Cardiac septum (tissue), 1 donor: ENCODE measurements at places on chromosomes 3 and 15. TPM values are rescaled to one million over a fixed set of nuclear protein-coding genes. Genes with fewer than 3 reads are reported as not detected.

DNA sequence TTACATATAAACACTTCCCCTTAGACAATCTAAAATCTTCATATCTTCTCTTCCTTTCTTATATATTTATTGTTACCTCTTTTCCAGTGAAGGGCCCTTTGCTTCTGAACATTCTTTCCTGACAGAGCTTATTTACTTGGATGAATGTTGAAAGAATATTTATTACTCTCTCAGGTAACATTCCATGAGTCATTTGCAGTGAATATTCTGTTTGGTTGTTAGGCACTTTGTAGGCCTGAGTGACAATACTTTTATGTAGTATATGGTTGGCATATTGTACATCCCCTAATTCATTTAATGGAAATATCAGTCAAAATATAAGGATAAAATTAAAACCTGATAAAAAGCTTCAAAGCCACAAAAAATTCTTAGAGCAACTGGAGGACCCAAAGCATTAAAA lies 260.9 kb upstream of the KCNMB2 start:
- DNase-seq: no peak

DNA sequence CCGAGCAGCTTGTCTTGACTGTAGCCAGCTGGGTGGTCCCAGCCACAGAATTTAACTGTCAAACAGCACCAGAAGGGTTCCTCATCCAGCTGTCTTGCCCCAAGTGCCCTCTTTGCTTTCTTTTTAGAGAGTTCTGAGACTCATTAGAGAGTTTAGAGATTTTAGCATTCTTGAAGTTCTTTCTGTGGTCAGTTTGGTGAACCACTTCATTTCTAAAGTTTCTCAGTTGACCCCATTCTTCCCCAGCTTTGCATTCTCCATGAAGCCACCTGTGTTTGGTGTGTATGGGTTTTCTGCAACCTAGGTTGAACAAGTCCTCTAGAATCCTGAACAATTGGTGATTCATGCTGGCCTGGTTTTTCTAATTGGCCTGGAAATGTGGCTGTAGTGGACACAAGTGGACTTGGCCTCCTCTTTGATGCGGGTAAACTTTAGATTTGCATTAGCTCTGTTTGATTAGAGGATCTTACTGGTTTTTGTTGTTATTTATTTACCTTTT lies 33.7 kb downstream of the FLNB start:
- no peak for DNase-seq

DNA sequence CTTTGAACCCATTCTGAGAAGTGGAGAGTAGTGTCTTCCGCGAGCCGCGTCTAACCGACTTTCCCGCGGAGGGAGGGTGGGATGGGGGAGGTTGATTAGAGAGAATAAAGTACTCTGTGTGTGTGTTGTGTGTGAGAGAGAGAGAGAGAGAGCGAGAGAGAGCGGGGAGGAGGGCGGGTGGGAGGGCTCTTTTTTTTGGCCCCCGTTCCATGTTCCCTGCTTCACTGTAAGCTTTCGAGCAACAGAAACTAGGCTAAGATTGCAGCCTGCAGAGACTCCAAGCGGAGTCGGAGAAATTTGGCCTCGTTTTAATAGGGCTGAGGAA lies 1.6 kb upstream of the MEIS2 start:
- DNase-seq: no peak

- DNase-seq: no peak
Measured at GRCh38 chr3:136270179-136270578, 20.0 kb downstream of the PCCB start.

Gene SLC9C1
- 3.9 TPM for total RNA-seq

Gene ZNF385D
- 12.5 TPM for total RNA-seq

DNA sequence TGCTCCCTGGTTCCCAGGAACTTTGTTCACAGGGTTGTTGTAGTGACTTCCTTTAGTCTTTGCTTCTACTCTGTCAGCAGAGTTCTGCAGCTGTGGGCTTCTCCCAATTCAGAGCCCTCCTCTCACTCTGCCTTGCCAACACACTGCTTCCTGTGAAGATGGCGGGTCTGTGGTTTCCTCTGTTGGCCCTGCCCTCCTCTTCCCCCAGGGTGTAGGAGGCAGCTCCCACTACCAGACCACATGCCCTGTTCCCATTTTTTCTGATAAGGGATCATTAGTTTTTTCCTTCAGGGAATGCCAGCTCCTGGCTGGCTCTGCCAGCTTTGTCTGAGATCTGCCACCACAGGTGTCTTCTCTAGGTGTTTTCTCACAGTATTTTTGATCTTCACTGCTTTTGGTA lies 12.7 kb downstream of the SPSB4 start:
- no peak for DNase-seq

DNA sequence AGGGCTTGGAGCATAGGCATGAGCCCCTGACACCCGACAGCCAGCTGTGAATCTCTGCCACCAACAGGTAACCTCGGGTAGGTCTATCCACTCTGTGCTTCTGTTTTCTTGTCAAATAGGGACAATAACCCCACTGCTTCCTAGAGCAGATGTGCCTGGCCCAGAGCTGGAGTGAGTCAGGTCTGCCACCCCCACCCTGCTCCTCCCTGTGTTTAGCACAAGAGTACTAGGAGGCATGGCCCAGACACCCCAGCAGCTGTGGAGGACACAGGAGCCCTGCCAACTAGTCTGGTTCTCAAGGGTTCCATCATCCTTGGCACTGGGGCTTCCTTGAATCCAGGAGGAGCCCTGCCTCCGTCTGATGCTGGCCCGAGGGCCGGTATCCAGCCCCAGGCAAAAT lies 33.7 kb upstream of the TMEM115 start:
- DNase-seq: no peak

Gene PFKFB4
- 1.5 TPM for total RNA-seq

DNA sequence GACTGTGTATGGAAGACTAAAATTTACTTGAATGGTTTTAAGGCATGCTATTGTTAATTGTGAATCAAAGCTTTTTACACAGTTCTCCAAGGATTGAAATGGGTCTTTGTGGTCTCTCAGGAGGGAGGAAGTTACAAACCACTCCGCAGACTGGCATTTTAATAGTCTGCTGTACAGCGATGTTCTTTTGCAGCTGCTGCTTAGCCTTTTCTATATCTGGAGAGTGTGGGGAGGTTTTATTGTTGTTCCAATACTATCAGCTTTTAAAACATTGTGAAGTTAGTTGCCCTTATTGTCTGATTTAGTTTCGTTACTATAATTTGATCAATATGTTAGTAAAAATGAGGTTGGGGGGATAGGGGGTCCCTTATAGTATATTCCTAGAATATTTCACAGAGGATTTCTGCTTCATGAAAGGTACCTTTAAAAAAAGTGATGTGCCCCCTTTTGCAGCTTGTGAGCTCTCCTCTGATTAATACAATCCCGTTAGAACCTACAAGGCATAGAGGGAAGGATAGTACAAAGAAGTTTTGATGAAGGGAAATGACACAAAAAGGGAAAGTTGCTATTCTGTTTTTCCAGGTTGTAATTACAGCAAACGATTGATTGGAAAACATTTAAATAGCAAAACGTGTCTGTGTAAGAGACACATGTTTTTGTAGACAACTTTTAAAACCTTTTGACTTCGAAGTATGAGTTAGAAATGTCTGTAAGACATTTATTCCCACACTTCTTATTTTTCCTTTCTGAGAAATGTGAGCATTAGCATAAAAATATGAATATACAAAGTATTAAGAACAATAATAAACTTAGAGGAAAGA lies 158.3 kb upstream of the CGNL1 start:
- DNase-seq: no peak

DNA sequence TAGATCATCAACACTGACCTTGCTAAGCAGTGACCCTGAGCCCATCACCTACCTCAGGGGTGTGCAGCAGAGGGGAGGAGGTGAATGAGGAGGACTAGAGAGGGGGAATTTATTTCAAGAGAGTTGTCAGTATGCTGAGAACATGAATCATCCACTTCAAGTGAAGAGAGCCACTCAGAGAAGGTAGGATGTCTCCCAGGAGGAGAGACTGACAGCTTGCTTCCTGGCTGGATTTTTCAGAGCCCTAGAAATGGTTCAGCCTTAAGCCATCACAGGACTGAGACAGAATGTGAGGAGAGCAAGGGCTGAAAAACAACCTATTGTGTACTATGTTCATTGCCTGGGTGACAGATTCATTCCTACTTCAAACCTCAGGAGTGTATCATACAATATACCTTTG lies 34.8 kb downstream of the CCNL1 start:
- DNase-seq: no peak

Gene CD200
- 1.4 TPM for total RNA-seq

Gene EFCC1
- 1.7 TPM for total RNA-seq
